ENCODE measurements at places on chromosomes 3 and 15.

DNA sequence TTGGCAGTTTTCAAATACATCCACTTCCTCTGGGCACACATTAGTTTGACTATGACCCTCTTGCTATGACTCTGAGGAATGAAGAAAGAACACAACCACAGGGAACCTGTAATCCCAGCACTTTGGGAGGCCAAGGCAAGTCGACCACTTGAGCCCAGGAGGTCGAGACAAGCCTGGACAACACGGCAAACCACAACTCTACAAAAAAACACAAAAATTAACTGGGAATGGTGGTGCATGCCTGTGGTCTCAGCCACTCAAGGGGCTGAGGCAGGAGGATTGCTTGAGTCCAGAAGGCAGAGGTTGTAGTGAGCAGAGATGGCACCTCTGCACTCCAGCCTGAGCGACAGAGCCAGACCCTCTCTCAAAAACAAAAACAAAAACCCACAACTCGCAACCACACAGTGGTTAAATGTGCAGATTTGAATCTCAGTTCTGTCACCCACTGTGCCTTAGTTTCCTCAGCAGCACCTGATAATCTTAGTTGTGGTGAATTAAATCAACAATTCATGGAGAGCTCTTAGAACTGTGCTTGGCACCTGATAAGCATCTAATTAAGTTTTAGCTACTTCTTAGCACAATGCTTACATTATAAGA, 65.7 kb downstream of the MYLK start:
- DNase-seq: no peak

GRCh38 chr15:43250785-43251184, 15.9 kb downstream of the TGM5 start:
- no peak for DNase-seq

- DNase-seq: no peak
Observed at GRCh38 chr3:37558580-37558979, 303.1 kb upstream of the CTDSPL start.

GRCh38 chr3:78275420-78275852, 1235.5 kb downstream of the ROBO2 start:
- no peak for DNase-seq

GRCh38 chr3:37291275-37291700, 116.9 kb upstream of the LRRFIP2 start:
- no peak for DNase-seq

- DNase-seq: no peak
Observed at GRCh38 chr15:35937380-35937779, 391.4 kb upstream of the DPH6 start.

DNA sequence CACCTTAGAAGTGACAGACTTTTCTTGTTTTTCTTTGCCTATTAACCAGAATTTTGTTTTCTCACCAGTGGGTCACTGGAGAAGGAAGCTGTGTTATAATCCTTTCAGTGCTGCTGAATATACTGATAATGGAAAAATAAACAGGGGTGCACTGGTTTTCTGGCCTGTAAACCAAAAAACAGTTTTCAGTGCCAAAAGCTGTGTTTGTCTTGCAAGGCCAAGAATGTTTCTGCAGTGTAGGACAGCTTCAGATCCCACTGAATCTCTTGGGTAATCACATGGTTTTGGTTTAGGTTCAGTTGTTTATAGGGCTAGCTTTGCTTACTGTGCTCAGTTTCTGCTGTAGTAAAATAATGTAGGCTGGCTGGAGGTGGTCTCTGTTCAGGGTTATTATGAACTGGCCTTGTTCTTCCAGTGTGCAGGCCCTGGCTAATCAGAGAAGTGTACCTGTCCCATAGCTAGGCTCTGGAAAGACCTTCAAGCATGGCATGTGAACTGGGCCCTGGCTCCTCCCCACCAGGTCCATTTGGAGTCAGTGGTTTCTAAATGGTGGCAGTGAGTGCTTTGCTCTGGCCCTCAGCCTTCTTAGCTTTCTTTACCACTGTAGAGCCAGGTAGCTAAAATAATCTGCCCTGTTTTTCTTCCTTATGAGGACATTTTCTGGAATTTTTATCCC, 18.7 kb downstream of the PDE8A start:
- DNase-seq: no peak

DNA sequence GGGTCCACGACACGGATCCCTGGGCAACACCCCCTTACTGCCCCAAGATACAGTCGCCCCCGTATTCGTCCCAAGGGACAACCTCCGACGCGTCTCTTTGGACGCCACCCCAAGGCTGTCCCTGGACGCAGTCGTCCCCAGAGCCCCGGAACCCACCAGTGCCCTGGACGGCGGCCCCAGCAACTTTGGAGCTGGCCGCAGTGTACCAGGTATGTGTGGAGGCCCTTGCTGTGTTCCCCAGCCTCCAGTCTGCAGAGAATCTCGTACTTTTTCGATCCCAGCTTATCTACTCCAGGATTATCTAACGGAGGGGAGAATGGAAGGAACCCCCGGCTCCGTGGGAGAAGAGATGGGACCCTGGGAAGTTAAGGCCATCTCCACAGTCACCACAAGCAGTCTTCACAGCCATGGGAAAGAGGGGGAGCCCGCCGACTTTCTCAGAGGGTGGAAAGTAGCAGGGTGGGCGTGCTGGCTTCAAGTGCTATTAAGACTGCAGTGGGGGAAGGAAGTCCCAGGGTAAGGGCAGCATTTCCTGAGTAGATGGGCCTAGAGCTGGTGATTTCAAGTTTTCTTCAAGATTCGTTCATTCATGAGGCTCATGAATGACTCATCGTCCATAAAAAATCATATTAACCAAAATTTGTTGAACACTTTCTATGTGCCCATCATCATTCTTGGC, 1.1 kb downstream of the MESP2 start:
- DNase-seq: no peak

GRCh38 chr15:89809787-89810148, 4.9 kb downstream of the ANPEP start:
- DNase-seq: no peak

GRCh38 chr15:74319596-74320351, 47.7 kb downstream of the CYP11A1 start:
- no peak for DNase-seq

GRCh38 chr3:9385187-9386077, 12.0 kb upstream of the SETD5 start:
- no peak for DNase-seq

GRCh38 chr15:90031231-90031791, 30.2 kb downstream of the ZNF710 start:
- no peak for DNase-seq

GRCh38 chr3:52742418-52743041, 28.2 kb downstream of the NEK4 start:
- DNase-seq: peak; percentile 23

GRCh38 chr3:130838898-130839600, 54.8 kb upstream of the ATP2C1 start:
- no peak for DNase-seq

DNA sequence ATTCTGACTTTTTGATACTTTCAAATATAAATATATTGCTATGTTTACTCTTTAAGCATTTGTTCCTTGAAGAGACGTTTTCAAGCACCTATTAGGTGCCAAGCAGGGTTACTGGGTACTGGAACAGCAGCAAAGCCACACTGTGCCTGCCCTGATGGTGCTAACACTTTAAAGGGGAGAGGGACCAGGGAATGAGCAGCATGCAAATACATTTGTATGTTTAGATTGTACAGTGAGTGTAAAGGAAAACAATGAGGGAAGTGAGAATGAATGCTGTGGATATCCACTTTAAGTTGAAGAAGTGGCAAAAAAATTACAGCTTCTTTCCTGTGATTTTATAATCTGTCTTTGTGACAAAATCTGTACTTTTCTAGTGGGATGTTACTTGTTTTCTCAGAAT, 400.2 kb upstream of the ATP11B start:
- no peak for DNase-seq

DNA sequence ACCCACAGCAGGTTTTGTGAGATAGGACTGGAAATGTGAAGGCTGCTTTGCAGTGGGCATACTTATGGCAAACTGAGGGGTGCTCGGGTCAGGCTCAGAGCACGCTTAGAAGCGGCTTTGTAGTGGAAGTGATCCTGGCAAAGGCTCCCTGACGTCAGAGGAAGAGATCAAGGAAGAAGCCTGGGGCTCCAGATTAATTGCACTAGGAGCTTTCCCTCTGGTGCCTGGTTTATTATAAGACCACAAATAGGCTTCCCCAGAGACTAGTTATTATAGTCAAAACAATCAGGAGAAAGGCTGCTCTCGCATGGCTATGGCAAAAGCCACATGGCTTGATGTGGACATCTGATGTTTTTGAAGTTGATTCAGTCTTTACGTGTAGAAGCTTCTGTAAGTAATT, 515.1 kb downstream of the GABRG3 start:
- no peak for DNase-seq

GRCh38 chr15:37002041-37002672, 98.2 kb downstream of the MEIS2 start:
- no peak for DNase-seq

GRCh38 chr15:89093509-89093908, 5.3 kb downstream of the ABHD2 start:
- no peak for DNase-seq

- DNase-seq: no peak
Observed at GRCh38 chr15:50261981-50262380, 3.5 kb downstream of the HDC start.

DNA sequence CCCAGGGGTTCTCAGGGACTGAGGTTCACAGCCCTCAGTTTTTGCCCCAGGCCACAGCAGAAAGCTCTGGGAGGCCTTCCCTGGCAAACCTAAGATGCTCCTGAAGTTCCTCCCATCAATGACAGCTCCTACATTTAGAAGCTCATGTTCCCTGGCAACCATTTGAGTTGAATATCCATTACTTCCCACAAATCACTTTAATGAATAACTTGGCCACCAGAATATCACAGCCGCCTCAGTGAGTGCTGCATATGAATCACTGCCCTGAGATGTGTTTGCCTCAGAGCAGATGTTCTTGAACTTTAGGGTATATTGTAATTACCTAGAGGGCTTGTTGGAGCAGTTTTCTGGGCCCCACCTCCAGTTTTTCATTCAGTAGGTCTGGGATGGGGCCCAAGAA, 27.4 kb downstream of the SLCO2A1 start:
- DNase-seq: no peak

DNA sequence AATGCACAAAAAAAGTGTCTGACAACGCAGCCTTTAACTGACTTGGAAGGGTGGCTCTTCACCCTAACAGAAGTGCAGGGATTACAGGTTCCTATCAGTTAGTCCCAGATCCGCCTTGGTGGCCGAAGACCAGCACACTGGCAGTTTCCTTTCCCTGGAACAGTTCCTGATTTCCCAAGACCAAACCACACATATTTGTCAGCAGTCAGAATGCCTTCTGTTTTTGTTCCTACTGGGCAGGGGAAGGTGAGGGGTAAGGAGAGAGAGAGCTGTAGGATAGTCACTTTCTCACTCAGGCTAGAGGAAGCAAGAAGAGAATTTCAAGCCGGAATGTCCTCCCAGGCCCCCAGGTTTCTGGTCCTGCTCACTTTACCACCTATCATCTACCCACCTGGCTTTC, 9.2 kb downstream of the CXCR6 start:
- DNase-seq: no peak

GRCh38 chr3:121723485-121723884, 26.1 kb downstream of the GOLGB1 start:
- no peak for DNase-seq

GRCh38 chr3:54171509-54171908, 49.2 kb downstream of the CACNA2D3 start:
- DNase-seq: no peak

- no peak for DNase-seq
Observed at GRCh38 chr3:38207254-38208003, 42.1 kb downstream of the OXSR1 start.

DNA sequence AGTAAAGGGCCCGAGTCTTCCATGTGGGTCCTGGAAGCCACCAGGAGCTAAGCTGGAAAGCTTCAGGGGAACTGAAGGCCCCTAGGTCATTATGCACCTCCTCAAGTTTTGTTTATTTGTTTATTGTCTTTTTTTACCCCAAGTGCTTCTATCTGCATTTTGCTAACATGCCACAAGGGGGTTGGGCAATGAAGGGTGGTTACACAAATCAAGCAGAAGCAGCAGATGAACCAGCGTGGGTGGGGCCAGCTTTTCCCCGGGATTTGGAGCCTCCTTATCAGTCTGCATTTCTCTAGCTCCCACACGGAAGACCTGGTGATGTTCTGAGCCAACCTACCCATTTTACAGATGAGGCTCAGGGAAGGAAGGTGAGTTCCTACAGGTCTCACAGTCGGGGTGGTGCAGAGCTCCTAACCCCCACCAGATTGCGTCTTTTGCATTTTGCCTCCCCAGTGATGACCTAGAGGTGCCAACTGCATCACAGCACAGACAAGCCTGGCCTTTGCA, 16.8 kb downstream of the TMC3 start:
- DNase-seq: peak; percentile 38

GRCh38 chr3:132253262-132253878, 63.8 kb upstream of the ACP3 start:
- DNase-seq: peak; percentile 61

GRCh38 chr15:58631319-58631718, 118.2 kb downstream of the ADAM10 start:
- no peak for DNase-seq

DNA sequence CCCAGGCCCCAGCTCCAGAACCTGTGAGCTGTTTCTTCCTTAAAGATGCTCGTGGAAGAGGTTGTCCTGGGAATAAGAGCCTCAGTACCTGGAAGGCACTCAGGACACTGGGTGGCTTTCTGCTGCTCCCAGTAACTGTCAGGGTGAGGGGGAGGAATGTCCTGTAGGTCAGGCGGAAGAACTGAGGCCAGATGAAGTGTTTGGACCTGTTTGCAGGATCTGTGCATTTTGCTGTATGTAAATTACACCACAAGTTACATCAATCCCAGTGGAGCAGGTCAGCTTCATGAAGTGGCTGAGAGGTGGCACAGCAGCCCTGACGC, 27.1 kb downstream of the HDAC11 start:
- no peak for DNase-seq

DNA sequence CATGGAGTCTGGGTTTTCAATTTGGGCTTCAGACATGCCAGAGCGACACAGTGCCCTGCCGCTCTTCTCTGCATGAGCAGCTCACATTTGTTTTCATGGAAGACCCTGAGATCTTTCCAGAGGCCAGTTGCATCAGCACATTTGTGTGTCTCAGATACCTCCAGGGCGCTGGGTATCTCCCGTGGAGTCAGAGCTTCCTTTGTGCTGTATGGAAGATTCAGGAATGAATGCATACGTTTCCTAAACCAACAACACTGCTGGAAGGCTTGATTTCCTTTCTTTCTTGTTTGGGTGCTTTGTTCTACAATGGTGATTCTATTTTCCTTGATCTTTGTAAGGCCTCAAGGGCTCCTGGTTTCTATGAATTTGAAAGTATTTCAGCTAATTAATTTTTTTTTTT, 106.5 kb downstream of the CACNA2D3 start:
- no peak for DNase-seq

All from HEK293T (cell line).